ENCODE measurements at places on chromosomes 7 and 10.

DNA sequence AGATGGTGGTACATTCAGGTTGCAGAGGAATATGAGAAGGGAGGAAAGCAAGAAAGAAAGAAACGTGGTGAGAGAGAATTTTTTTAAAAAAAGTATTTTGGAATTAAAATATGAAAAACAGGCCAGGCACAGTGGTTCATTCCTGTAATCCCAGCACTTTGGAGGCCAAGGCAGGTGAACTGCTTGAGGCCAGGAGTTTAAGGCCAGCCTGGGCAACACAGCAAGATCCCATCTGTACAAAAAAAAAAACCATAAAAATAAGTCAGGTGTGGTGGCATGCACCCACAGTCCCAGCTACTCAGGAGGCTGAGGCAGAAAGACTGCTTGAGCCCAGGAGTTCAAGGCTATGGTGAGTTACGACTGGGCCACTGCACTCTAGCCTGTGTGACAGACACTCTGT, 112.1 kb downstream of the PARD3 start:
- DNase-seq = no peak

GRCh38 chr10:109912335-109913281, 10.7 kb downstream of the XPNPEP1 start:
- no peak for DNase-seq

- no peak for DNase-seq
Observed at GRCh38 chr7:103689255-103689654, 243.2 kb upstream of the SLC26A5 start.

DNA sequence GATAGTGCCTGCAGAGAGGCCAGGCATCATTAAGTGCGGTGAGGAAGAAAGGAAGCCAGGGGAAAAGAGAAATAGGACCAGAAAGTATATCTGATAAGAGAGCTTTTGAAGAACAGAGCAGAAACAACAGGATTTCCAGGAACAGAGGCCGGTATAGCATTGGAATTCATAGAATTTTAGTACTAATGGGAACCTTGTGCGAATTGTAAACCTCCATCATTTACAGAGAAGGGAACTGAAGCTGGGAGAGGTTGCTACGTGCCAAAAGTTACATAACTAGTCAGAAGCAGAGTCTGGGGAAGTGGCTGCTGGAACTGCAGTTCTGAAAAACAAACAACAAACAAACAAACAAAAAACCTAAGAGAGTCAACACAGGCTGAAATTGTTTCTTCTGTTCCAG, 5.4 kb upstream of the ZMYND11 start:
- DNase-seq = no peak

DNA sequence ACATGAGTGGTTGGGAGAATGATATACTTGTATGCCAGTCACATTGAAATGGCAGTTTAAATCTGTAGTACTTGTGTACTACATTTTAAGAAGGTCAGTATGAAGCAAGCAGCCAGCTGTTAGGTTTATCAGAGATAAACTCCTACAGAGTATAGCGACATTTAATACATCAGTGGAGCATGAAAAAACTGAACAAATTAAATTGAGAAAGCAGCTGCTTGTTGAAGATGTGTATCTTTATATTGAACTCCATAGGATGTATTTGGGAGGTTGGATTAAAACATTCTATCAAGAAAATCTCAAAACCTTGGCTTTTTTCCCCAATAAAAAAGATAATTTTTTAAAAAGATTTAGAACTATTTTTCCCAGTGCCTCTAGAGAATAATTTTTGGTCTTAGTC, 47.8 kb downstream of the PHF14 start:
- no peak for DNase-seq

- DNase-seq = no peak
Observed at GRCh38 chr7:127409629-127410028, 17.1 kb upstream of the ZNF800 start.

DNA sequence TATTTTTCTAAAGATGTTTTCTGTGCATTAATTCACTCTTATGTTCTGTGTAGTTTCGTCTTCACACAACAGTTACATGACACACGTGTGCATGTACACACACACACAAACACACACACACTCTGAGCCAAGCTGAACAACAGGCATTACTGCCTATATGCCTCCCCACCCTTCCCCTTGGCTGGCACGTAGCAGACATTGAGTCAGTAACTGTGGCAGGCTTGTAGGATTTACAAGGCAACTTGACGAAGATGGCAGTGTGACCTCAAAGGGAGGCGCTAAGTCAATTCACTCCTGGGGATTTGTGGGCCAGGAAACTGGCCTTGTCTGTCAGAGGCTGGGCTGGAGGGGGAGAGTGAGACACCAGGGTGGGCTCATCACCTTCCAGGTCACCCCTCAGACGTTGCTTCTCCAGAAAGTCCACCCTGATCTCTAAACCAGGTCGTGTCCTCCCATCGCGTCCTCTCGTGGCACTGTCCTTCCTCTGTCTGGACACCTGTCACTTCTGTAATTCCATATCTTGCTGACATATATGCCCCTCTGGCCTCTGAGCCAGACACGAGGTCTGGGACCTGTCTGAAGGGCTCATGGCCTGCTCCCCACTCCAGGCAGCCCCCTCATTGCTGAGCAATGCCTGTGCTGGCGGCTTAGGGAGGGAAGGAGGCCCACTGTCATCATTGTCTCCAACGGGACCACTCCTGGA, 41.1 kb upstream of the INPP5A start:
- DNase-seq = no peak

DNA sequence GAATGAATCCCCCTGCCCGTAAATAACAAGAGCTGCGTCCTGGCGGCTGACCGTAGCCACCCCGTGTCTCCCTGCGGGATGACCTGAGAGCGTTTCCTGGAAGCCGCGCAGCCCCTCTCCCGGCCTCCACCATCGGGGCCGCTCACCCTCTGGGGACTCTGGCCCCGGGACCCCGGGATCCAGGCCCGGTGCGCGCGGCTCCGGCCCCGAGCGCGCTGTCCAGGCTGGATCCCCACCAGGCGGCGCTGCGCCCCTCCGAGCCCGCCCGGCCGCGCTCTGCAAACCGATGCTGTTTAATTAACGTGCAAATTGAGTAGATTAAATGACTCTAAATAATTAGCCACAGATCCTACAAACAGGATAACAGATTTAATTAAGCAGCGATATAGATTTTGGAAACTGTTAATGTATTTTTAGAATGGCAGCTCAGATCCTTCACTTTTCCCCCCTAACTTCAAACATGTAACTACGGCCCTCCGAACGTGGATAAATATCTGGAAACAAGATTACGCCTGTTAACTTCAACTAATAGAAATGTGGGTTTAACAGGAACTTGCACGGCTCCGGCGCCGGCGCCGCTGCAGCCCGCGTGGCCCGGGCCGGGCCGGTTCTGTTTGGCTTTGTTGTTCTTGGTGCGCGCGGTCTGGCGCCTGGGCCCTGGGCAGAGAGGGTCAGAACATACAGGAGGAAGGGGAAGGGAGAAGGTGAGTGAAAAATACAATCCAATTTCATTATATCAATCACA, 7.1 kb upstream of the UNCX start:
- no peak for DNase-seq

GRCh38 chr10:104403636-104404035, 50.0 kb downstream of the CFAP58 start:
- DNase-seq = no peak

- DNase-seq = no peak
Observed at GRCh38 chr7:123242467-123243092, 42.8 kb upstream of the SLC13A1 start.

Measured in anterior cingulate cortex (tissue), 58 donors.